ENCODE measurements at places on chromosomes 6 and 20.

DNA sequence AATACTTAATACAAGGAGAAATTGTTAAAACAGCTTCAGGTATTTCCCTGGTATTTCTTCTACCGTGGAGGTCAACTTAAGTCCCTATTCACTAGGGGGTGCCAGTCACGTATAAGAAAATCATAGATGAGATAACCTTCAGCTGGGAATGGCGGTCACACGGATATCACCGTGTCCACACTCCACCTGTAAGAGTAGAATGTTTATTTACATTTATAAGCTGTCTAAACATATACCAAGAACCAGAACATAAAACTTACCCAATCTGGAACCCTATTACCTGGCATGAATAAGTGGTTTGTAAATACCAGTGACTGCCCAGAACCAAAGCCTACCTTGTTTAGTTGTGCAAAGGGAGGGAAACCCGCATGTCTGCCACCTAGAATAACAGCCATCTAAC is 1.9 kb upstream of the ELOVL4 start:
- DNase-seq = peak; percentile 40

GRCh38 chr6:41823178-41823577 is 35.7 kb downstream of the TOMM6 start:
- DNase-seq = no peak

- DNase-seq = no peak
Measured at GRCh38 chr6:75546381-75546780, 52.8 kb upstream of the FILIP1 start.

GRCh38 chr20:33821270-33821836 is 10.2 kb downstream of the CHMP4B start:
- DNase-seq = no peak

GRCh38 chr20:19510611-19511010 is 247.4 kb upstream of the RIN2 start:
- no peak for DNase-seq

DNA sequence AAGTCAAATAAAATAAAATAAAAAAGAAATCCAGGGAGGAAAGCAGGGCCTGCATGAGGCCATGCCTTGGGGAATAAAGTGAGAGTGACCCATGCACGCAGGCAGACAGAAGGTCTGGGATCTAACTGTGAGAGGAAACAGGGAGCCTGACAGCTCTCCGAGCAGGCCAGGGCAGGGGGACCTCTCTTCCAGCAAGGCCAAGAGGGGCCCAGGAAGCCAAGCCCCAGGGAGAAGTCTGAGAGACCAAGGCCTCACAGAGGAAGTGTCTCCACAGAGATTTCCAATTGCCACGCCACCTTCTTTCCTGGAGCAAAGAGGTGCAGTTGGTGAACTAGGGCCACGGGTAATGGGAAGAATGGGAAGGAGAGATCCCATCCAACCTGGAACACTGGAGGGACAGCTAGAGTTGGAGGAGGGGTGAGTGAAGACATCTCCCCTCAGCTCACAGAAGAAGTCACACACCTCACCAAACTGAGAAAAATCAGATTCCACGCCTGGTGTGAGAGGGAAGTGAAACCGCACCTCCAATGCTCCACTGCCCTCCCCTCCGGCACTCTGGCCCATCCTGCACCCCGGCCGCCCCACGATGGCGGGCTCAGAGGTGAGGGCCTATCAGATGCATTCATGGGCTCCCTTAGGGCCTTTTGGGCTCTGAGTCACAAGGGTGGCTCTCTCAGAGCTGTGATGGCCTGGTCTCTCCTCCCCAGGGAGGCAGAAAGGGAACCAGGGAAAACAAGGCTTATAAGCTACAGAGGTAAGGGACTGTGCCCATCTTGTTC is 25.1 kb upstream of the TAF8 start:
- no peak for DNase-seq

- no peak for DNase-seq
Measured at GRCh38 chr6:87798393-87799278, 96.6 kb upstream of the AKIRIN2 start.

DNA sequence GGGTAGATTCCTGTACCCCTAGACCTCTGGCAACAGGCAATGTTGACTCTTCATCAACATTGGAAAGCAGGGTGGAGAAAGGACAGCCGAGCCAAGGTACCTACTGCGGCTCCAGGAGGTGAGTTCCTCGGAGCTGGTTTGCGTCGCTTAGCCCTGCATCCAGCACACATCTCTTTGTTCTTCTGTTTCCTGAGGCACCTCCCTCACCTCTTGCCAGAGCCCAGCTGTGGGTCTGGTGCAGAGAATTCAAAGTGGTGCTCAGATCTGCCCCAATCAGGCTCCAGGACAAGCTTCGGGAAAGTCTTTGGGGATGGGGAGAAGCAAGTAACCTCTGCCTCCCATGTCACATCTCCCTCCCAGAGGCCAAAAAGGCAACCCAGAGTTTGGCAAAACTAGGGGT is 2.2 kb downstream of the KCNG1 start:
- no peak for DNase-seq

DNA sequence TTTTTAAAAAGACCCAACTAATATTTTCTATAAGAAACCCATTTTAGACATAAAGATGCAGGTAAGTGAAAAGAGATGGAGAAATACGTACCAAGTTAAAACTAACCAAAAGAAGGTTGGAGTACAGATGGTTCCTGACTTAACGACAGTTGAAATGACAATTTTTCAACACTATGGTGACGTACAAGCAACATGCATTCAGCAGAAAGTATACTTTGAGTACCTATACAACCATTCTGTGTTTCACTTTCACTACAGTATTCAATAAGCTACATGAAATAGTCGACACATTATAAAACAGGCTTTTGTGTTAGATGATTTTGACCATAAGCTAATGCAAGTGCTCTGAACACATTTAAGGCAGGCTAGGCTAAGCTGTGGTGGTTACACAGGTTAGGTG is 228.9 kb downstream of the RNGTT start:
- DNase-seq = no peak

DNA sequence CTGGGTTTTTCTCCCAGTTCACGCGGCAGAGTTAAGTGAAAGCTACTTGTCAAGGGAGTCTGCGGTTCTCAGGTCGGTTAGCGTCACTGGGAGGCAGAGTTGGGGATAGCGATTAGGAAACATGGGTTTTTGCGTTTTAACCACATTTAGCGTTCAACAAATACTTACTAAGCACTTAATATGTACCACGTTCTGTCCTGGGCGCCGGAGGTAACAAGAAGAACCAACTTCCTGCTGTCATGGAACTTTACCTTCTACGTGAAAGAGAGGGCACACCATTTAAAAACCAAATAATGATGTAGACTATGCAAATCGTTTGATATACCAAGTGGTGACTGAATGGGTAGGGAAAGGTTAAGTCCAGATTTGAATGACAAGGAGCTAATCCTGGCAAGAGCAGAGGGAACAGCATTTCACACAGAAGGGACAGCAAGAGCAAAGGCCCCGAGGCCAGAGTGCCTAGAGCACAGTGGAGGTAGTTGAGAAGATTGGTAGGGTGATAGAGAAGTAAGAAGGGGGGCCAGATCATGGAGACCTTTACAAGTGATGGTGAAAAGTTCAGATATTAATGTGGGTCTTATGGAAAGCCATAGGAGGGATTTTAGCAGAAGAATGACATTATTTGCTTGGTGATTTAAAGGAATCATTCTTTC is 744 bp downstream of the RIOK1 start:
- no peak for DNase-seq

DNA sequence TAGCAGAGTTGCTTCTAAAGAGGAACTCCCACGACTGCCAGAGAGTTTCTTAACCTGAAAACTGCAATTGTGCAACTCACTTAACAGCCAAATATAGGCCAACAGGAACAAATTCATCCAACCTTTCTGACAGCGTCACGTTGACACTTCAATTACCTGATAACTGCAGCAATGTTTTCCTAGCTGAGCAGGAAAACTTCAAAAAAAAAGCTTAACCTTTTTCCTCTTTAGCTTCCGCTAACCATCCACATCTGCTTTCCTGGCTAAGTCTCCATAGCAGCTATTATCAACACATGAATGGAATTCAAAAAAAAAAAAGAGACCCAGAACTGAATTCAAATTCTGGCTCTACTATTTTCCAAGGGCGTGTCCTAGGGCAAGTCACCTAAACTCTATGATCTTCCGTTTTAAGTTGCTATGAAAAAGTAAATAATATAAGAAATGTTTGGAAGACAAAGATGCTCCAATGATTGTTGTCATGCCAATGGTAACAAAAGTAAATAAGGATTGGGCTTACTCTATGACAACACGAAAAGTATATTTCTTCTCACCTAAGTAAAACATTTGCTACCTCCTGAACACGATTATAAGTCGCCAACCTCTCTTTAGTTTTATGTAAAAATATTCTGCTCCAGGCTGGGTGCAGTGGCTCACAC is 524.6 kb upstream of the JARID2 start:
- no peak for DNase-seq

GRCh38 chr20:37386505-37387251 is 40.7 kb downstream of the SRC start:
- DNase-seq = no peak

DNA sequence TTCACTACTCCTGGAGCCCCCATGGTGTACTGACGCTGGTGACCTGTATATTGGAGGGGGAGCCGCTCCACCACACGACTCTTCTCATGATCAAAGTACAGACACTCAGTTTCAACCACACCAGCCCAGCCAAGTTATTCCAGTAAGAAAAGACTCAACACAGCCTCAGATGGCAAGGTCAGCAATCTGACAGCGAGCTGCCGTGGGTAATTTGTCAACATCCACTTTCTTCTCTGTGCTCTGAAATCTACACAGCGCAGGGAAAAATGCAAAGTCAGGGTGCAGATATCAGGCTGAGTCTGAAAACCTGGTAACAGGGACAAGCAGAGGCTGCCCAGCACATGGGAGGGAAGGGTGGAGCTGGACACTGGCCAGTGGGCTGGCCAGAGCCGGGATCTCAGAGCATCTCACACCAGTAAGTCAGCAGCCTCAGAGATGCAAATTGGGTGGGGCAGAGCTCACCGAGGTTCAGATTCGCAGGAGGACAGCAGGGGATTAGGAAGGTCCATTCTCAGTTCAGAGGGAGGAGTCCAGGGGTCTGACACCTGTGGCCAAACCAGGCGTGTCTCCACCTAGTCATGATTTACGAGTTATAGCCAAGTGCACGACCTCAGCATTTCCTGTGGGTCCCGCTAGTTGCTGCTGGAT is 44.5 kb upstream of the RPS6KA2 start:
- DNase-seq = no peak

GRCh38 chr6:146868671-146869209 is 270.0 kb downstream of the ADGB start:
- no peak for DNase-seq

DNA sequence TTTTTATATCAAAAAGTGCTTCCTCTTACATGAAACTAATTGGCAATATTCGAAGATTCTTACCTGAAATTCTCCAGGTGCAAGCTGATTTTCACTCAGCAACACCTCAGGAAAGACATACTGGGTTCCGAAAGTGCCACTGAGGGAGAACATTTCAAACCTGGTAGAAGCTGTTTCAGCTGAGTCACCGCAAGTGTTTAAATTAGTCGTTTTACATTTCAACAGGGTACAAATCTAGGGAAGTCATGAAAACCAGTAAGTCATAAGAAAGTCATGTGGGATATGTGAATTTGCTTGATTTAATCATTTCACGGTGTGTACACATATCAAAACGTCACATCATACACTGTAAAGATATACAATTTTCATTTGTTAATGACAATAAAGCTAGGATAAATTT is 25.3 kb upstream of the TAAR1 start:
- DNase-seq = no peak

- peak; percentile 85 for DNase-seq
Measured at GRCh38 chr6:4804095-4804494, 27.9 kb downstream of the CDYL start.

DNA sequence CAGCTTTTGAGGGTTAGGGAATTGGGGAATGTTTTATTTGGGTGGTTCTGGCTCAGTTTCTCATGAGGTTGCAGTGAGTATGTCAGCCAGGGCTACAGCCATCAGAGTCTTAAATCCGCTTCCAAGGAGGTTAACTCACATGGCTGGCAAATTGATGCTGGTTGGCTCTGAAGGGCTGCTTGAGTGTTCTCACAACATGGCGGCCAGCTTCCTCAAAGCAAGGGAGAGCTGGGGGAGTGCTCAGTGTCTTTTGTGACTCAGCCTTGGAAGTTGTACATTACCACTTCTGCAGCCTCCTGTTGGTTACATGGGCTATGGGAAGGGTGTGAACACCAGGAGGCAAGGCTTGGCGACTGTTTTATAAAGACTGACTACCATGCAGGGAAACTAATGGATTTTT is 17.8 kb upstream of the PPP1R3G start:
- no peak for DNase-seq

GRCh38 chr6:6661684-6662083 is 73.2 kb downstream of the LY86 start:
- no peak for DNase-seq

GRCh38 chr20:17036541-17036940 is 190.3 kb upstream of the PCSK2 start:
- no peak for DNase-seq

GRCh38 chr20:47243532-47244305 is 112.8 kb downstream of the ZMYND8 start:
- DNase-seq = no peak

DNA sequence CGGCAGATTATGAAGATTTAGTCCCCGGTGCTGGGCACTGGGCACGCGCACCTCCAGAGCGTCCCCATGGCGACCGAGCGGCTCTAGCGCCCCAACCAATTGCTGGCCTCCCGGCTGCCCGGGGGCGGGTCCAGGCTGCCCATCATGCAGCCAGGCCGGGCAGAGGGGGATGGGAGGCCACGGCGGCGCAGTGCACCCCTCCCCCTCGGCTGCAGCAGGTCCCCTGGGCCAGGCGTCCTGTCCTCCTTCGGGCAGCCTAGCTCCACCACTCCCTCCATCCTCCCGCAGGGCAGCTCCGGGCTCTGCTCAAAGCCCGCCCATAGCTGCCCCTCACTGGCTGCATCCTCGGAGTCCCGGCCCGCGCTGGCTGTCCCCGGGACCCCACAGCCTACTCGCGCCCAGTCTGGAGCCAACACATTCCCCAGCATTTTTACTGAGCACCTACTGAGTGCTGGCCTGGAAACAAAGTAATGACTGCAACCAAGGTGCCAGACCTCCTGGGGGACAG is 99.4 kb downstream of the ASXL1 start:
- no peak for DNase-seq

DNA sequence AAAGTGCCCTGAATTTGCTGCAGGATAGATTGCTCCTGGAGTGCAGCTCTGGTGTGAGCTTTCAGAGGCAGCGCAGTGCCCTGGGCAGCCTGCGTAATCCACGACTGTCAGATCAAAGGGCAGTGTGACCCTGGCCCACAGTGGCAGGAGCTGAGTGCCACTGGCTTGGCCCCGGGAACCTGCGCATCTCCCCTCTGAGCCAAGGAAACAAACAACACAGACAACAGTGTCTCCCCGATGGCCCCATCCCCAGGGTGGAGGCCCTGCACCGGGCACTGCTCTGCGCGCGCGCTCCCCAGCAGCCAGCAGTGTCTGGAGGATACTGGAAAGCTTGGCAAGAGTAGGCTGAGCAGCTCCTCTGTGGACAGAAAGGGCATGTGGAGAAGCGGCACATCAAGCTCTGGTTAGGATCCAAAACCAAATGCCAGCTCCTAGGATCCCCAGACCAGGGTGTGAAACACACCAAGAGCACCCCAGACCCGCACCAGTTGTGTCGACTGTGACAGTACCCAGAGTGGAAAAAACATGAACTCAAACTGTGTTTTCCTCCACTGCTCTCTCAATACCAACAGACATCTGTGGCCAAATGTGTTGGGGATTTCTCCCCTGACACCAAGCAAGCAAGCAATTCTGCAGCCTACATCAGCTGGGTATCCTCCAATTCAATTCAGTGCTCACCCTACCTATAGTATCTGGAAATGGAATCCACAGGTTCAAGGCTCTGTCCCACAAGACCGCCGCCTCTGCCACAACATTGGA is 26.7 kb downstream of the RBCK1 start:
- no peak for DNase-seq

All from foreskin keratinocyte (primary cell).